ENCODE measurements at places on chromosomes 6 and 20.

DNA sequence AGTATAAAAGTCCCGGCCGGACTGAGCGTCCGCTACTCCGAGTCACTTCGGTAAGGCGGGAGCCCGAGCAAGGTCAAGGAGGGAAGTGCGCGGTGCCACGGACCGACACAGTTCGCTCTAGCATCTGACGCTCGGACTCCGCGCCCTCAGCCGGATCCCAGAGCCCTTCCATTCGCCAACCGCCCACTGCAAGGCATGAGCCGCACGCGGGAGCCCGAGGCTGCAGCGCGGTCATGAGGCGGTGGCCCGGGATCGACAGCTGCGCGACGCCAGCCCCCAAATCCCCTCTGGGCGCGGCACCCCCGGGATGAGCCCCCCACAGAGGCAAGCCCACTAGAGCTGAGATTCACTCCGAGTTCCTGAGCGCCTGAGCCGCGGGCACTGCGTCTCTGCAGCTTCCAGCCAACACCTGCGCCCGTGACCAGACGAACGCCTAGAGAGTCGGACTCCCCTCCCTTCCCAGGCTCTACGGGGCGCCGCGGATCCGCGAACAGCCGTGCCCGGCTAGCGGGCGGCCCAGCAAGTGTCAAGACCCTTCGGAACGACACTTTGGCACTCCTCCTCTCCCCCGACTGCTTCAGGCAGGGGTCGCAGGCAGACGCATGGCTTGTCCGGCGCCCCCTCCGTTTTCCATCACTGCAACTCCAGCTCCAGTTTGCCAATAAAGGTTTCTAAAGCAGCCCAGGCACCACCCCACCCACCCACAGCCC is 725 bp upstream of the ISM1 start:
- no peak for DNase-seq

GRCh38 chr6:119781365-119781764 is 431.8 kb upstream of the MAN1A1 start:
- no peak for DNase-seq

- DNase-seq, result no peak
Observed at GRCh38 chr6:151141685-151142084, 98.1 kb upstream of the AKAP12 start.

GRCh38 chr6:32393665-32394420 is 13.1 kb downstream of the BTNL2 start:
- no peak for DNase-seq

- no peak for DNase-seq
Observed at GRCh38 chr20:36281785-36282380, 24.3 kb upstream of the DLGAP4 start.

- no peak for DNase-seq
Observed at GRCh38 chr20:55678126-55678525, 327.2 kb downstream of the CBLN4 start.

DNA sequence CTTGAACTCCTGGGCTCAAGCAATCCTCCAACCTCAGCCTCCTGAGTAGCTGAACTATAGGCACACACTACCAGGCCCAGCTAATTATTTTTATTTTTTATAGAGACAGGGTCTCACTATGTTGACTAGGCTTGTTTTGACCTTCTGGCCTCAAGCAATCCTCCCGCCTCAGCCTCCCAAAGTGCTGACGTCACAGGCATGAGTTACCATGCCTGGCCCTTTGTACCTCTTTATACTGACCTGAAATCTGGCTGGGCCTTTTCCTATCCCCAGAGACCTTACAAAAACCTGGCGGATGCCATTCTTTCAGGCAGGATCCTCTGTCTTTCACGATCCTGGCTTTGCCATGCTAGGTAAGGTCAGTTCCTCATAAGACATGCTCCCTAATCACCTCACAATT is 11.5 kb downstream of the WFDC3 start:
- DNase-seq, result no peak

GRCh38 chr6:24378473-24379097 is 20.7 kb upstream of the DCDC2 start:
- no peak for DNase-seq

GRCh38 chr6:37903351-37904340 is 84.1 kb downstream of the ZFAND3 start:
- DNase-seq, result no peak

DNA sequence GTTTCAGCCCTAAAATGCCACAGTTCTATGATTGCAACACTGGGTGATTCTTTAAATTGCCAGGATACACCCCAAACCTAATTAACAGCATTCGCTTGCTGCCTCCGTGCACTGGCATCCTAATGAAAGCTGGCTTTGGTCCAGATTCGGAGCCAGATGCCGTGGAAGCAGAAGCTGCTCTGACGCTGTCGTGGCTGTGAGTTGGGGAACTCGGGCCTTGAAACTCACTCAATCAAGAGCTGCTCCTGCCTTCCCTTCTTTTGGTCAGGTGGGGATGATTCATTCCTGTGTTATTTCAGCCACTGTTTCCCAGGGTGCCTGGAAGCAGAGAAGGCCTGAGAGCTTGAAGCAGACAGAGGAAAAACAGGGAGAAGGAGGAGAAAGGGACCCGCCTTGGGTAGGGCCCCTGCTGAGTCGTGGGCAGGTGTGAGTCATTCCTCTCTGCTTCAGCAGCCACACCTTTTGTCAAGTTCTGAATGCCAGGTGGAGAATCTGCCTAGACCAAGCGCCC is 36.2 kb upstream of the DSP start:
- DNase-seq, result peak; percentile 32

DNA sequence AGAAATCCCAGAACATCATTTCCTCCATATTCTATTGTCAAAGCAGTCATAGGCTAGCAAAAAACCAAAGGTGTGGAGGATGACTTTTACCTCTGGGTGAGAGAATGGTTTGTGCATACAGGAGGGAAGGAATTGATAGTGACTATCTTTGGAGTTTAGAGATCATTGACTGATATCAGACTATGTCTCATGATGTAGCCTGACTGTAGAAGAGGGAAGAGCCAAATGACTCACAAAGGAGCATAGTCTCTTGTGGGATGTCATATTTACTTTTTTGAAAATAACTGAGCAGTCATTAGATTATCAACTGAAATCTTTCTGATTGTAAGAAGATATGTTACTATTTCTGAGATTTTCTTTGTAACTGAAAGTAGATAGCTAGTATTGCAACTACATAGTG is 158.5 kb downstream of the FLRT3 start:
- no peak for DNase-seq

DNA sequence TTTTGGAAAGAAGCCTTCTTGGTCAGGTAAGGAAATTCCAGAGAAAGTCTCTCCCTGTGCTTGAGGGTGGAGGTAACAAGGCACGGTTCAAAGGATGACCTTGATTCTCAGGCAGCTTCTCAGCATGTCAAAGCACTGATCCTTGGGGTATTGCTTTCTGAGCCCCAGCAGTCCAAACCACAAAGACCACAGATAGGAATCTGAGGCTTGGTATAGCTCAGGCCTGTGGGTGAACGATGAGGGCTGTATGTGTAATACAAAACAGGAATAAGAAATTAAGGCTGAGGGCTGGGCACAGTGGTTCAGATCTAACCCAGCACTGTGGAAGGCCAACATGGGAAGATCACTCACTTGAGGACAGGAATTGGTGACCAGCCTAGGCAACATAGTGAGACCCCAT is 70.2 kb upstream of the SLC22A1 start:
- no peak for DNase-seq

- no peak for DNase-seq
Observed at GRCh38 chr20:2385026-2385425, 4.3 kb downstream of the TGM6 start.

DNA sequence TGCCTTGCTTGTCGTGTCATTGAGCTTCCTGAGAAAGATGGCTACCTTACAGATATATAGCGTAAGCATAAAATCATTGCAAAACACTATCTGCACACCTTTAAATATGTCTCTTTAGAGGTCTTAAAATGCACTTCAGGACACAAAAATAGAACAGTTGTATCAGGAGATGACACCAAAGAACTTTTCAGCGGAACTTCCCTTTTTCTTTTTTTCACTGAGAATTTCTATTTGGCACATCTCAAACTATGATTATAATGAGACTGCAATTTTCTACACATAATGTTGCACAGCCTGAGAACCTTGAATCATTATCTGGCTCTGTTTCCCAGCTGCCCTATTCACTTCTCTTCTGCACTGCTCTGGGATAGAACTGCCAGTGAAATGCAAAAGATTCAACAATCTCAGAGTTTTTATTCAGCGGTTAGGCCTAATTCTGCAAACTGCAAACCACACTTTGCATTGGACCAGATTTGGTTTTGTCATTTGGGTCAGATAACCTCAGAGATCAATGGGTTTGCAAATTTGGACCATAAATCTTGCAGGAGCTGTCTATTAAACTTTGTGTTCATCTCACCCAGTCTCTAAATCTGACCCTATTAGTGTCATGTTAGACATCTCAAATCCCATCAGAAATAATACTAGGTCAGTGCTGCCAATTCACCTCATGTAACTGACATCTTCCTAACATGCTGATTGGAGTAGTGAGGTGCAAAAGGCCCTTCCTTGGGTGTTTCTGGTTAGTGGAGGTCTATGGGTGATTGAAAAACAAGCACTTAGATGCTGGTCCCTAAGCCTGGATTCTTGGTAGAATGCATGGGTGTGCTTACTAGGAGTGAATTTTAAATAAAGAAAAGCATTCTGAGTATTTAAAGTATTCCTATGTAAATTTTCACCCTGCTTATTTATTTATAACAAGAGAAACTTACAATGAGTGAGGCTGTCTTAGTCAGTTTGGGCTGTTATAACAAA is 382.7 kb downstream of the UTRN start:
- no peak for DNase-seq

- no peak for DNase-seq
Observed at GRCh38 chr6:130129762-130130246, 92.9 kb downstream of the SAMD3 start.

- DNase-seq, result no peak
Observed at GRCh38 chr6:147974376-147974775, 368.3 kb upstream of the SASH1 start.

GRCh38 chr6:147384029-147384428 is 124.5 kb upstream of the SAMD5 start:
- no peak for DNase-seq

DNA sequence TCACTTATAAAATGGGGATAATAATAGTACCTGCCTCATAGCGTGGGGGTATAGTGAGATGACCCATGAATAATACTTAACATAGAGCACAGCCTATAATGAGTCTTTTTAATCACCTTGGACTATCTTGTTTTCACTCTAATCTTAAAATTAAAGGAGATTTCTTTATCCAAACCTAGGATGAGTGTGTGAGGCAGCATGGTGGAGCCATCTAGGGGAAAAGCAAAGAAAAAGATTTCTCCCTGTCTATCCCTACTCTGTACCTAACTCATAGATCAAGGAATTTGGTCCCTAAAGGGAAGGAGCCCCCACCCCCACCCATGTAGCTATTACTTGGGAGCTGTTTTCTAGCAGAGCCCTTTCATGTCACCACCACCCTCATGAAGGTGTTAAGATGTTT is 45.2 kb upstream of the PAK5 start:
- DNase-seq, result peak; percentile 21

DNA sequence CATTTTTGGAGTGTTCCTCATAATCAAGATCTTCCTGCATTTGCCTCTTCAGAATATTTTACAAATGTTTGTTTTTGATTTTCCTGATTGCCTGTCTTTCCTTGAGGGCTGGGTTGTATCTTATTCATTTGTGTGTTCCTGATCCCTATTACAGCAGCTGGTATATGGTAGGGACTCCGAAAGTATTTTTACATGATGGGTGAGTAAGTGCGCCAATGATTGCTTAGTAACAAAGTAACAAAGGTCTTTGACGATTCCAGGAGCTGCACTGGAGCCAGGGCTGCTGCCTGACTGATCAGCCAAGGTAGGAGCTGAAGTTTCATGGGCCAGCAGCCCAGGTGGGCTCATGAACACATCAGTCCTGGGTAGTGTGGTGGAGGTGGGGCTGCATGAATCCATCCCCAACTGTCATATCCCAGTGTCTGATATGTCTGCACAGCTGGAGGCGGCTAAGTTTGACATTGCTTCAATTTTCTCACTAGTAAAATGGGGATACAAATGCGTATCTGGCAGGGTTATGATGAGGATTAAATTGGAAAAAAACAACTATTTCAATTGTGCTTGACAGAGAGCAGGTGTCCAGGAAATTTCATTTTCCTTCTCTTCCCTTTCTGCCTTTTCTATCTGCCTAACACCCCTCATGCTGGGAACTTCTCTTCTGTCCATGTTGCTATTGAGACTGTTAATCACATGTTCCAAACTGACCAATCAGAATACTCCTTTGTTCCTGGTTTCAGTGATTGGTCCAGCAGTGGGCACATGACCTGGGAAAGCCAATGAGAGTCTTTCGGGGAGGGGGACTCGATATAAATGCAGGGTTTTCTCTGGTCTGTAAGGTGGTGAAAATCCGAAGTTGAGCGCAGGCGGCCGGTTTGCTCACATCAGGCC is 90.7 kb downstream of the CDH26 start:
- DNase-seq, result no peak

DNA sequence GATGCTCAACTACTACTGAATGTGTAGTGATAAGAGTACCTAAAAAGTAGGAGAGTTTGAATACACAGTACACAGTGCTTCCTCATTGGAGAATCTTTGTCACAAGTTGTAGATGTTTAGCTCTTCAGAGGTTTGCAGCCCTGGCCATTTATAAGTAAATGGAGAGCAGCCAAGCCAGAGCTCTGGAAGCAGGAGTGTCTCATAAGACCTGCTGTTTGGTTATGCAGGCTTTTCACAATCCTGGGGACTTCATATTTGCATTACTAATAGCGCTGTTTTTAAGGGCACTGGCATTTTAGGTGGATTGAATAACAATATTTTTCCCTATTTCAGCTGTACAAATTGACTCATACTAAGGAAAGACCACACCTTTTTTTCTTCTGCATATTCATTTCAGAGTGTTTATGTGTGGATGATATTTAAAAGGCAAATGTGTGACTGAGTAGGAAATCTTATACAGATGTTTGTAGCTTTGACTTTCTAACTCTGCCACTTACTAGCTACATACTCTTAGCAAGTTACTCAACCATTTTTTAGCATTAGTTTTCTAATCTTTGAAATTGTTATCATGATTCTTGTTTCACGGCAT is 730.5 kb upstream of the MAP3K7 start:
- DNase-seq, result no peak

DNA sequence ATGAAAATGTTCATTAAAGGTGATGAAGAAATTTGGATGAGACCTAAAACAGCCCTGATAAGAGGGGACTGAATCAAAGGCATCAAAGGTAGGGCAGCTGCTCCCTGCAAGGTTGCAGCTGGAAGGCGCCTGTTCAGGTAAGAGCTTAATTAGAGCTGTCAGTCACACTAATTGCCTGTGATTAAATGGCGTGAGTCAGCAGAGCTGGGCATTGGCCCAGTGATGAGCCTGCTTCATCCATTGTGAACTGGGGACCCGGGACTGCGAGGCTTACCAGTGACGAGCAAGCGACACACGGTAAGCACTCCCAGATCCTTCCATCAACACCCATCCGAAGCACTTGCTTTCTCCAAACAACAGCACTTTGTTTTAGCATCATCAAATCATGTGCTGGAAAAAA is 621.5 kb upstream of the CDH4 start:
- DNase-seq, result peak; percentile 96
